ENCODE measurements at places on chromosomes 4 and X.

DNA sequence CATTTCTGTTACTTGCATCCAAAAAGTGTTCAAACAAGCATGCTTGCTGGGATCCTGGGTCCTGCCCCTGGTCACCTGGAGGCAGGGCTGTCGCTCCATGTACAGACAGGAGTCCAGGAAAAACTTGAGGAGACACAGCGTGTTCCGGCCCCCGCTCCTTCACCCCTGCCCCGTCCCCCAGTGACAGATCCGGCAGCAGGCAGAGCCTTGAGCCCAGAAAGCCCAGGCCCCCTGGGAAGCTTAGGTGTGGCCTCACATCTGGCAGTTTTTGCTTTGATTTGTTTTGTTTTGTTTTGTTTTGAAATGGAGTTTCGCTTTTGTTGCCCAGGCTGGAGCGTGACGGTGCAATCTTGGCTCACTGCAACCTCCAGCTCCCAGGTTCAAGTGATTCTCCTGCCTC, 67.0 kb downstream of the TRMT44 start:
- no peak for DNase-seq

DNA sequence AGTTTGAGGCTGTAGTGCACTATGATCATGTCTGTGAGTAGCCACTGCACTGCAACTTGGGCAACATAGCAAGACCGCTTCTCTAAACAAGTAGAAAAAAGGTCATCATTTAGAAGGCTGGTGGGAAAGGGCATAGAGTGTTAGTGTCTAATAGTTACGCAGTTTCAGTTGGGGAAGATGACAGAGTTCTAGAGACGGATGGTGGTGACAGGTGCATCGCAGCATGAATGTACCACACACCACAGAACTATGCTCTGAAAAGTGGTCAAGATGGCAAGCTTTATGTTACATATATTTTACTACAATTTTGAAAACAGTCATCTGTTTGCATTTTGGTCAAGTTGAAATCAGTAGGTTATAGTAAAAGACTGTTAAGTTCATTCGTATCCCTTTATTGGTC, 23.7 kb upstream of the CLDN34 start:
- DNase-seq = no peak

GRCh38 chr4:38359113-38359512, 304.9 kb upstream of the KLF3 start:
- no peak for DNase-seq

DNA sequence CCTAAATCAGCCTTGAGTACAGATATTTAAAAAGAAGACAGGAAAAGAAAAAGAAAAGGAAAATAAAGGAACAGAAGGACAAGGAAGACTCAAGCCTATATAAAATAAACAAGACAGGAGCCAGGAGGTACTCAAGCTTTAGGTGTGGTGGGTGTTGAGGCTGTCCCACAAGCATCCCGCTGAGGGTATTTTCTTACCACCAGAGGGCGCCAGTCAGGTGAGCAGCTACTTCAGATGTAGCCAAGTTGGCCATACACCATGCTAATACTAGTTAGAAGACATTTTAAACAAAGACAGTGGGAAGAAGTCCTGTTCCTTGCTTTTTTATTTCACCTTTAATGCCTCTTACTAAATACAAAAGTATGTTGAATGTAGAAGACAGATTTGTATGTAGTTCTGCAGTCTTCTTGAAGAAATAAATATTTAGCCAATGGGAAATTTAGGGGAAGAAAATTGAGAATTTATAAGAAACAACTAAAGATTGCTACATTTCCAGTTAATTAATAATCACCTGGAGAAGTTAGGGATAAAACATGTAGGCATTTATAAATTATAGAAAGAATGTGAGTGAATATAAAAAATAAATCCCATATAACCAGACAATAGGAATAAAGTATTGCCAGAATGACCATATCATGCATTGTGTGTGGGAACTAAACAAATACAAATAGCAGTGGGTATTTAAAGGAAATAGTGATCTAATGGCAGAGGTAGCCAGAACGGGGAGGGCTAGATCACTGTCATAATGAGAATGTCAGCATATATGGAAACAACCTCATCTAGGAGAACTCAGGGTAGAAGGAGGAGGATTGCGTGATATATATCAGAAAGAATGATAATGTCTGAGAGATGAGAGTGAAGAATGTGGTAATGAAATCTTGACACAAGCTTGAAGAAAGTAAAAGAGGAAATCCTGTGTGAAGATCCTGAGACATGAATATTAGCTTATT, 71.0 kb downstream of the MTHFD2L start:
- DNase-seq = peak; percentile 77

GRCh38 chr4:1795299-1796195, 2.5 kb downstream of the FGFR3 start:
- no peak for DNase-seq

DNA sequence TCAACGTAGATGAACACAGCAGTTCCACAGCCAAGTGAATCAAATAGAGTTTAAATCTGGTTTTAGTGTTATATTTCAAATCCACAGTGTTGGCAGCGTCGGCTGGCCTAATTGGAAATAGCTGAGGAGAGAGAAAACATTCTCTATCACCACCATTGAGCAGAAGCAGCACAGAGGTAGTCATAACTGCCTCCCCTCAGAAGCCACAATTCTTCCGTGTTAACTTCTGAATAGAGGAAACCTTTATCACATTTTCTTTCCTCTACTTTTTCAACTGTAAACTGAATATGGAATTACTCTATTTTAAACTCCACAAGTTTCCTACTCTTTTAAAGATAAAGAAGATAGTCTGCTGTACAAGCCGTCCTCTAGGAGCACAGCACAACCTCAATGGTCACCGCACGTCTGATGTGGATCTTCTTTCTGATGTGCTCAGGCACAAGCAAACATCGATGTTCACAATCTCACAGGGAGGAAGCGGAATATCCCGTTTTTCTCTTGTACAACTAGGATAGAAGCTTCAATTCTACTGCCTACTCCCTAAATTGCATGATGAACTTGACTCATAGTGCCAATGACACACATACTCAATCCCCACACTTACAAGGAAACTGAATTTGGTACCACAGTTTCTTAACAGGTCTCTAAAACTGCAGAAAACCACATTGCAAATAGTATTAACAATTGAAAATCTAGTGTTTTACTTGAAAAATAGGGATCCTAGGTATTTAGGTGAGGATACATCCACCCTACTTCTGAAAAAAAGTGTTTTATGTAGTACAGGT, 217.8 kb upstream of the ETNPPL start:
- no peak for DNase-seq

DNA sequence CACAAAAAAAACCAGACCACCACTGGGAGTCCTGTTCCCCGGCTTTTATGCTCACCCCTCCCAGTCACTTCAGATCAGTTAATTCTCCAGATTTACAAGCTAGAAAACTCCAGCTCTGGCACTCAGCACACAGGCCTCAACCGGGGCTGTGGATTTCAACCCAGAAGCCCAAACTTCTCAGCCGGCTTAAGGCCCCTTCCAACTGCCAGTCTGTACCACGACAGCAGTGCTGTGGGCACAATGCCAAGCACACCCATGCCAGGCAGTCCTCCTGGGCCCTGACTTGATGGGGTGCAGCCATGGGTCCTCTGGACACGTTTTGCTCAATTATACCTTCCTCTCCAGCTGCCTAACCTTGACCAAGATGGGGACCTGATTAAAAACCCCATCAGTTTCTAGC, 12.2 kb downstream of the SOD3 start:
- DNase-seq = no peak

GRCh38 chrX:47241201-47242011, 8.6 kb downstream of the USP11 start:
- DNase-seq = no peak

- DNase-seq = no peak
Observed at GRCh38 chrX:57674861-57675260, 5.2 kb downstream of the NLRP2B start.

GRCh38 chrX:84487365-84488353, 14.6 kb downstream of the HDX start:
- no peak for DNase-seq

- DNase-seq = peak; percentile 39
Observed at GRCh38 chr4:154485127-154485773, 6.3 kb downstream of the DCHS2 start.

DNA sequence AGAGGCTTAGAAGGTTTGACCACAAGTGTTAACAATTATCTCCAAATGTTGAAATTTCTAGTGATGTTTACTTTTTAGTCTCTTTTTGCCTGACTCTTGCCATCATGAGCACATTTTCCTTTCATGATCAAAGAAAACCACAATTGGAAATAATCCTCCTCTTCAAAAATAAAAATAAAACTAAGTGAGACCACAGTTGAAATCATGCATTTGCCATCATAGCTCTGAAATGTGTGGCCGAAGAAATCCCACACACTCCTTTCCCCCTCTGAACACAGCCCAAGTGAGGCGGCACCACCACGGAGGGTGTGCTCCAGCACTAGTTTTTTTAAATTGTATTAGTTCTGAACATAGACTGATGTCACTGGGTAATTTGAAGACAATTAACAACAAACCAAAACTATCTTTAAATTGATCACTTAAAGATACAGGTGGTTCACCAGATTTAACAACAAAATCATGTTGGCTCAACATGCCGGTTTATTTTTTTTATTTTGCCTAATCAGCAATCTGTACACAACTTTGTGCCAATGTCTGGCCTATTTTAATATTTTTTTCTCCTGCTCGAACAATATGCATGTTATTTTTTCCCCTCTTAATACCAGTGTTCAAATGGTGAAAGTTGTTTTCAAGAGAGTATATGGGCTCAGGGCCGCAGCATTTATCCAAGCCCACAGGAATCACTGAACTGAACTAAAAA, 17.6 kb downstream of the APBB2 start:
- DNase-seq = no peak

- DNase-seq = no peak
Observed at GRCh38 chr4:76546327-76546726, 111.3 kb downstream of the SHROOM3 start.

DNA sequence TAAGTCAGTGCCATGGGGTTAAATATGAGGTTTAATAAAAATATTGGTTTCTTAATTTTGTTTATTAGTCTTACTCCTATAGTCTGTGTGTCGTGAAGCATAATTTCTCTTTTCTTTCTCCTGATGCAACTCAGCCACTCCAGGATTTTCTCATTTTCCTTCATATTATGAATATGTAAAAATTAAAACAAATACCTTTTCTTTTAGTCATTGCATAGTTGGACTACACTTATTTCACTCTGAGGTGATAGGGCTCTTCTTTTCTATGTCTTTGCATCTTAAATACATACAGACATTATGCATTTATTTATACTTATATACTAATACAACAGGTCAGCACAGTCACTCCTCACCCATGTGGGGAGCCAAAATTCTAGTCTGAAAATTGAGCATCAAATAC, 19.1 kb downstream of the GALNT7 start:
- DNase-seq = no peak

- no peak for DNase-seq
Observed at GRCh38 chr4:184641022-184641421, 8.2 kb downstream of the CASP3 start.

DNA sequence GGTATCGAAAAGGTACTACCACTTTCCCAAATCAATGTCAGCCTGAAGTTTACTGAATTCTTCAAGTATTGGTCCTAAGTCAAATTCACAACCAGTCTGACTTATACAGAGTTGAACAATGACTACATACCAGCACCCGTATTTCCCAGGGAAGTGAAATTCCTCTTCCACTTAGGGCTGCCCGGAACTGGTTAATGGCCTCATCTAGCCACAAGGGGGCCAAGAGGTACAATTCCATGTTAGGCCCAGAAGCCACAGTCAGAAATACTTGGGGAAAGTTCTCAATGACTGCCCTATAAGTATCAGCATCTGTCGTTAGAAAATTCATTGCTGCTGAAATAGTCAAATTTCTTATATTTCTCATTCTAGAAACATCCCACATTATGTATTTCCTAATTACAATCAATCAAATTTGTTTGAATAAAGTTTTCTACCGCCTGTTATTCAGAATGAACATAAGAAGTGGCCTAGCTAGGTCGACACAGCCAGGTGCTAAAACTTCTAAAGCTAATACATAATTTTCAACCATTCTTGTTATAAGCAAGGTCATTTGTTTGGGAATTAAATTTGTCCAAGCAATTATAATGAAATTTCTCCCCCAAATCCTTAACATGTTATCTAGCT, 5.6 kb upstream of the PCDH7 start:
- no peak for DNase-seq

Measured in HL-60 (cell line).